ENCODE measurements at places on chromosomes 3 and 15.

DNA sequence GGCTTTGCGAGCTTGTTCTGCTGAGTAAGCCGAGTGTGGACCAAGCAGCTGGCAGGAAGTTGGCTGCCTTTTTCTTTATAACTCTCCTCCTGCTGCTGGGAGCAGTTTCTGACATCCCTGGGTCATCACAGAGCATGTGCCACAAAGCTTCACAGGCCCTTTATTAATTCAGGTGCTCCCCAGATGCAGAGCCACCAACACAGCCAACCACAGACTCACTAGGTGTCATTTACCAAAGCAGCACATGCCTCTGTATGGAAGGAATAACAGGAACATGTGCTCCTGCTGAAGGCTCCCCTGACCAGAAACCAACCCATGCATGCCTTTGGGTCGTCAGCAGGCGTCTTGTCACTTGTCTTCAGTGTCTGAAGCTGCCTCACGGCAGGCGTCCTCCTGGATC lies 152.5 kb downstream of the ADAMTS17 start:
- no peak for DNase-seq

DNA sequence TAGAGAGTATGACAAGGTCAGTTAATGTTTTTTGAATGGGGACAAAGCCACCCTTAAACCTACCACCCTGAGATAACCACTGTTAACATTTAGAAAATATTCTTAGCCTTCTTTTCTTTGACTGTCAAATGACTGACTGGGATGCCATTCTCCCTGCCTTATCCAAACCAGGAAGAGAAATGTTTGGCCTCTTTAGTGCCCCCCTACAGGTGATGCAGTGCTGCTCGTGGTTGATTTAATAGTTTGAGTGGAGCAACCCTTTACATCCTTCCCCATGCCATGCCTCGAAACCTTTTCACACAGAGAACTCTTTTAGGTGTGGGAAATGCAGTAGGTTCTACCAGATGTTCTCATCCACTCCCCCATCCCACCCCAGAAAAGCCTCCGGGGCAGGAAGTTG lies 38.7 kb upstream of the UMPS start:
- no peak for DNase-seq

DNA sequence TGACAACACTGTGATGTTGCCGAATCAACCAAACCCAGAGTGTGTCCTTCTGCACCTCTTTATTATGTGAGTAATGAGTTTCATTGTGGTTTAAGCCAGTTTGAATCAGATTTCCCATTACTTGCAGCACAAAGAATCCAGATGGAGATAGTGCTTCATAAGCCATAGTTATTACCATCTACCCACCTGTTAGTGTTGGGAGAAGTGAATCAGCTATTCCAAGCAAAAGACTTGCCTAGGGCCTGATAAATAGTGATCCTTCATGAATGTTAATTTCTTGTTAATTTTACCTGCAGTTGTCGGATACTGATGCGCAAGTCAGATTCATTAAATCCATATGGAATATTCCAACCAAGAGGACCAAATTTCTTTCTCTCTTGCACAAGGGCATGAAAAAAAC lies 21.7 kb upstream of the ASB14 start:
- DNase-seq = no peak

DNA sequence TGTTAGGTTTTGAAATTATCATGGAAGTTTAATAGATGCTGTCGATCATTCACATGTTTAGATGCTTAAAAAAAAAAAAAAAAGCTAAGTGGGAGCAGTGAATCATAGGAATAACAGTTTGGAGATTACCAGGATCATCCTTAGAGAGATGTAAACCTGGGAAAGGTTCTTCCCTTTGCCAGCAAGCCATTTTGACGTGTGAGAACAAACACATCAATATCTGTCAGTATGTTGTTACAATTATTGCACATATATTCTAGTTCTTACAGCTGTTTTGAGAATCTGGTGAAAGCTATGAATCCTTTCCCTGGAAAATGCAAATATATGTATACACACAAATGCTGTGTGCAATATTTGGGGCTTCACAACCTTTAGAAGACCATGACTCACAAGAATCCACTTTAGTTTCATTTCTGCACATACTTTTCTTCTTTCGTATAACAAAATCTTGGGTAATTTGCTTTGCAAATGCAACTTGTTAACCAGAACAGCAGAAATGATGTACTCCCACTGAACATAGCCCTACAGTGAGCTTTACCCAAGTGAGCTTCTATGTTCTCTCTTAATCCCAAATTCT lies 12.0 kb downstream of the NFKBIZ start:
- no peak for DNase-seq

- no peak for DNase-seq
Measured at GRCh38 chr3:172029425-172030098, 9.8 kb upstream of the FNDC3B start.
